ENCODE measurements at places on chromosomes 1 and 21.

GRCh38 chr1:27668808-27669723 lies 2.9 kb downstream of the IFI6 start:
- DNase-seq, result peak; percentile 92

- no peak for DNase-seq
Measured at GRCh38 chr1:59521456-59521855, 224.6 kb downstream of the FGGY start.

DNA sequence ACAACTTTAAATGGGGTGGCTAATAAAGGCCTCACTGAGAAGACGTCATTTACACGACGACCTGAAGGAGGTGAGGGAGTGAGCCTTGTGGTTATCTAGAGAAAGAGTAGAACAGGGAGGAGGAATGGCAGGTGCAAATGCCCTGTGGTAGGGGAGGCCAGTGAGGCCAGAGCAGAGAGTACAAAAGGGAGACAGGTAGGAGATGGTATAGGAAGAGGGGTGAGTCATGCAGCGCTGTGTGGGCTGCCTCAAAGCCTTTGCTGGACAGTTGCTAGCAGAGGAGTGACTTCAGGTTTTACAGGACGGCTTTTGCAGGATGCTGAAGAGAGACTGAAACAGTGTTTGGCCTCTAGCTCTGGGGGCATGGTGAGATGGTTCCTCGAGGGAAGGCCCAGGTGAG lies 116.0 kb downstream of the IER5 start:
- DNase-seq, result no peak

GRCh38 chr21:29403922-29404538 lies 105.3 kb downstream of the BACH1 start:
- DNase-seq, result no peak

- DNase-seq, result no peak
Measured at GRCh38 chr1:8396786-8397406, 79.0 kb downstream of the SLC45A1 start.

GRCh38 chr1:236773919-236774318 lies 21.2 kb upstream of the MTR start:
- no peak for DNase-seq

- no peak for DNase-seq
Measured at GRCh38 chr1:217590598-217590997, 40.3 kb downstream of the GPATCH2 start.

DNA sequence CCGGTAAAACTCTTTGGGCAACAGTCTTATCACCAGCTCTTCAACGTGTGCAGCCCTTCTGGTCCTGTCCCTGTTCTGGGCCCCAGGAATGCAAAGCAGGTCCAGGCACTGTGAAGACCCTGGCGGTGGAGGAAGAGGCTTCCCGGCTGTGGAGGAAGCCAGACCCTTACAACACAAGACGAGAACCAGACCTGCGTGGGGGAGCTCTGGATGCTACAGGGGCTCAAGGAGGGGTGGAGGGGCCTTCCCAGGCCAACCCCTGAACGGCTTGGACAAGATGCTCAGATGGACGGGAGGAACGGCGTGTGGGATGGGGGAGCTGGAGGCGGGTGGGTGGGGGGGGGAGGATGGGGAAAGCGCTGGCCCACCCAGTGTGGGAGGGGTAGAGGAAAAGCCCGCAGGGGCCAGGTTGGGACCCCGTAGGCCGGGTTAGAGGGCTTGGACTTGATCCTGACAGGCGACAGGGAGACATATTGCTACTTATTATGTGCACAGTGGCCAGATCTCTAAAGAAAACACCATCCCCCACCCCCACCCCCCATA lies 5.1 kb upstream of the OLIG2 start:
- no peak for DNase-seq

All from liver (tissue), 10 donors.